ENCODE measurements at places on chromosomes 1 and 21.

DNA sequence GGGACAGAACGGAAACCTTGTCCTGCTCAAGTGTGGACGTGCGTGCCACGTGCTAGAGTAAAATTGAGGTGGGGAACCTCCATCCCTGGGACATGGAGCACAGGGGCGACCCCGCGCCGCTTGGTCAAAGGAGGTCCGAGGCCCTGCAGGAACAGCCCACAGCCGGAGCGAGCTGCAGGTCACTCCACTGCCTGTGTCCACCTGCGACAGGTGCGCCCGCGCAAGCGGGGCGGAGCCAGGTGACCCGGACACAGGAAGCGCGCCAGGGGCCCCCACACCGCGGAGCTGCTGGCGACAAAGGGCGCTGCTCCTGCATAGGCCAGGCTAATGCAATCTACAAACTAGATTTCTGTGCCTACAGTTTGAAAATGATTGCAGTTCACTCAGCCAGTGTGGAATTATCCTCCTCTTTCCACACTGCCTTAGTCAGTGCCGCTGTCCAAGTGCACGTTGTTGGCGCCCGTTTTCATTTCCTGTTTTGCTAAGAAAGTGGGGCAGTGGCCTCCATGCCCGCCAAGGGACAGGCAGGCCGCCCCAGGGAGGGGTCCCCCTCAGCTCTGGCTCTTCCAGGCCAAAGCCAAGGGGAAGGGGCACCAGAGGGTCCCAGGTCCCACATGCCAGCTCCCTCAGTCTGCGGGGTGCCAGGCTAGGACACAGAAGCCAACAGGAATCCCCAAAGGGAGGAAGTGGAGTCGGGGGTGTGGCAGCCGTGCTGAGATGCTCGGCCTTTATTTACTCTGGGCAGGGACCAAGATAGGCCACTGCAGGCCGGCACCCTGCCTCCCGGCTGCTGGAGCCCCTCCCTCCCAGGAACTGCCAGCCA, 4.3 kb upstream of the NADK start:
- DNase-seq = peak; percentile 27

GRCh38 chr1:162696286-162696862, 64.1 kb downstream of the DDR2 start:
- peak; percentile 85 for DNase-seq

DNA sequence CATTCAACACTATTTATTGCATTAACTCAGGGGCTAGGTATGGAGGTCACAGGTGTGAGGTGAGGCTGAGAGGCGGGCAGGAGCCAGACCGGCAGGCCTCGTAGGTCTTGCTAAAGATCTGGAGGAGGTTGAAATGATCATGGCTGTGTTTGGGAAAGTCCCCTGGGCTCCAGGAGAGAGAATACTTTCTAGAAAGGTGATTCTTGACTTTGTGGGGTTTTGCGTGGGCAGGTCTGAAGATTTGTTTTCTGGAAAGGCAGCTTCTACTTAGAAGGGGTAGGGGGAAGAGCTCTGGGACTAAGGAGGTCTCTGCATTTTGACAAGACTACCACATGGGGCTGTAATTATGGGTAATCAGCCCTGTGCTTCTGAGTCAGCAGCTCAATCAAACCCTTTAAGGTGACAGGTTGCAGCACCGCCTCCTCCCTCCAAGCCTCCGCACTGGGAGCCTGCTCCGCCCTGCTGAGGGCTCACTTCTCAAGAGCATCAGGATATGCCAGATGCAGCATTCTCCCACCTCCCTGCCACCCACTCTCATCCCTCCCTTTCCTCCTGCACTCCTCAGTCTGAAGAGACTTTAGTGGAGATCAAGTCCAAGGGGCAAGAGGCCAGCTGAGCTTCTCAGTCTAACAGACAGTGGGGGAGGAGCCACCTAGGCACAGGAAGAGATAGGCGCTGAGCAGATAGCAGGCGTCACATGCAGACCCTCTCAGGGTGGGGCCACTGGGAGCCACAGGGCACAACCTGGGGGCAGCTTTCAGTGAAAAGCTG, 30.5 kb downstream of the SLC30A1 start:
- DNase-seq = no peak

DNA sequence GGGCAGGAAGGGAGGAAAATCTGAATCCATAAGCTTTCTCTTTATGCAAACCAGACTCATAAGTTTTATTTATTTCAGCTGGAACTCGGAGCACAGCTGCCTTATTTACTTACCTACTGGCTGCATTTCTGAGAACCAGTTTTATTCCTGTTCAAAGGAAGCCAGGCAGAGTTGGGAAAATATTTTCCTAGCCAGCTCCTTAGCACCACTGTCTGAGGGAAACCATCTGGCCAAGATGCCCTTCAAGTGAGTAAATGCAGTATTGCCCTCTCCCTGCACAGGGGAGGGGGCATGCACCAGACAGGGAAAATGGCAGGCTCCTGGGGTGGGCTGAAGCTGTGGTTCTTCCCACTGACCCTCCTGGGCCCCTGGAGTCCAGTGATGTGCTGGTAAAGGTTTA, 28.9 kb upstream of the FMOD start:
- DNase-seq = no peak

DNA sequence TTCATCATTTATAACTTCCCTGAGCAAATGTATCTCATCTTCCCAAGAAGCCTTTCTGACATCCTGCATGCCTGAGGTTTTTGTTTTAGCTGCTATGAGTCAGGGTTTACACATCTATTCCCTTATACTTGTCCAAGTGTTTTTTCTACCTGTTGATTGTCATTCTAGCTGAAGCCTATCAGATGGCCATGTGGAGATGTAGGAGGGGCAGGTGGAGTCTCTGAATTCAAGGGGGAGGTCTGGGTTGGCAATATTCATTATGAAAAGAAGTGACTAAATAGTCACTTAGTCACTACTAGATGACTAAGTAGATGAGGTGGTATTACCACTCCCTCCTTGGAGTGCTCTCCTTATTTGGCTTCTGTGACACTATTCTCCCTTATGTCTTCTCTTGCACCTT, 52.4 kb downstream of the XCL1 start:
- DNase-seq = peak; percentile 88

DNA sequence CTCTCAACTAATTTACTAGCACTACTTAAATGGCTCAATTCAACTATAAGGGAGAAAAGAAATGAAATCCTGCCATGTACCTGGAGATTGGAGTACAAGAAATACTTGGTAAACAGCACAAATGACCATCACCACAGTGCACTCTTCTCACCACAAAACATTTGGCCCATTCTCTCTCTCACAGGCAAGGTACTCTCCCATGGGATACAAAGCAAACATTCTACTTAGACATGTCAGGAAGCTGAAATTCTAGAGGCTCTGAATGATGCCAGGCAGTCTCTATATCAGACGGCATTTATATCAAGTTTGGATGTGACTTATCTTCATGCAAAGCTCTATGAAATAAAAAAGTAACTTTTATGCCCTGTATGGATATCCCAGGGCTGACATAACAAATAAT, 72.5 kb downstream of the DPT start:
- peak; percentile 58 for DNase-seq

DNA sequence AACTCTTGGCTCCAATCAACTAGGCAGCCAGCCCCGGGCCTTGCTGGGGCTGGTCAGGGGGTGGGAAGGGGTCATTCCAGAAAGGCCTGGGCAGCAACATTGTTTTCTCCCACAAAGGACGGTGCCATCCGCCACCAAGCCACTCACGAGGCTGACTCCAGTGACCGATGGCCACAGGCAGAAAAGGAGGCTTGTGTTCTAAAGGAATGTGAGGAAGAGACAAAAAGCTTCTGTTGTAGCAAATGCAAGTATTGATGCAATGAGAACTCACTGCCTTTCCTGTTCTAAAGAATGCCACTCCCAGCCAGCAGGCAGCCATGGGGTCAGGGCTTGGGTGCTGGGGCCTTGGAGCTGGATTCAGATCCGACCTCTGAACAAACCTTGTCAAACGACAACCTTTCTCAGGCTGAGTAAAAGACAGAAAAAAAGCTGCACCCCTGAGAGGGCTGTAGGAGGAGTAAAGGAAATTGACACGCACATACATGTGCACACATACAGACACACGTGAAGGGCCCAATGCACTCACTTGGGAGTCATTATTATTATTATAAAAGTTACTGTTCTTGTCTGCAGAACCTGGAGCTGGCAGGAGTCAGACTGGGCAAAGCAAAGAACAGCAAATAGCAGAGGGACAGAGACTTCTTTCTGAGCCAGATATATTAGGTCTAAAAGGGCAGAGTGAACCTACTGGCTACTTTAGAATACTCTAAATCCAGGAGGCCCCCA, 13.9 kb upstream of the PRMT2 start:
- DNase-seq = no peak

DNA sequence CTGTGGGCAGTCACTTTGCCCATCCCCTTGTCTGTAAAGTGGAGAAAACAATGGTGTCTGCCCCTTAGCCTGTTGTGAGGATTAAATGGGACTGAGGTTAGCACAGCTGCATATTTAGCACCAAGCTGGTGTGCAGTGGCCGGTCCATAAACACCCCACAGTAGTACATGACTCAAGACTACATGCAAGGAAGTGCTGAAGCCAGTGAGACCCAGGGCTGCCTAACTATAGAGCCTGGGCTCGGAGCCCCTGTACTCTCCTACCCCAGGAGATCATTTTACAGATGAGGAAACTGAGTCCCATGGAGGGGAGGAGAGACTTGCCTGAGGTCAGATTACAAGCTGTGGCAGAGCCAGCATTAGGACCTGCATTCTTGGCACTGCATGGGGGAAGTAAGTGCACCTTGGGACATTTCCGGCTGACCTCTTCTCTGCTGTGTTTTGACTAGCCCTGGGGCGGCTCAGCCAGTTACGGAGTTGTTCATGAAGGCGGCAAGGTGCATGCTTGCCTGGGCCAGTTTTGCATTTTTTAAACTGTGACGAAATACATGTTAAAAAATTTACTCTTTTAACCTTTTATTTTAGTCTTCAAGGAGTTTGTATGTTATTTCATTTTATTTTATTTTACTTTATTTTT, 3.2 kb downstream of the SERINC2 start:
- no peak for DNase-seq

- DNase-seq = no peak
Measured at GRCh38 chr1:111133866-111134265, 6.0 kb downstream of the DRAM2 start.
